ENCODE measurements at places on chromosomes 2 and 18. TPM values are rescaled to one million over a fixed set of nuclear protein-coding genes. Genes with fewer than 3 reads are reported as not detected.

DNA sequence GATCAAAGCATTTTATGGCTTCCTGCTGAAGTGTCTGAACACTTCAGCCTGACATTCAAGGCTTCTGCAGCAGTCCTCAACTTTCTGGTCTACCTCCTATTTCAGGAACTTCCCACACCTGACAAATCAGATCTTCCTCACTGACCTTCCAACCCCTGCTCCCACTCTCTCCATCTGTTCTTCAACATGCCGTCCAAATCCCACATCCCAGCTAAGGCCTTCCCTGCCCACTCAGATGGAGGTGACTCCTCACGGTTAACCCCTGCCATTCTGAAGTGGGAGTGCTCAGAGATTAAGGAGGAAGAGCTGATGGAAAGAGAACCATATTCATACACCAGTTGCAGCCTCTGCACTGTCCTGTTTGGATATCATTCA, 104.8 kb downstream of the POLR1A start:
- DNase-seq: no peak

GRCh38 chr18:80175451-80176204, 66.6 kb downstream of the ADNP2 start:
- no peak for DNase-seq

- no peak for DNase-seq
These were observed 64.1 kb upstream of the ACVR1C start for GRCh38 chr2:157692768-157693167.

DNA sequence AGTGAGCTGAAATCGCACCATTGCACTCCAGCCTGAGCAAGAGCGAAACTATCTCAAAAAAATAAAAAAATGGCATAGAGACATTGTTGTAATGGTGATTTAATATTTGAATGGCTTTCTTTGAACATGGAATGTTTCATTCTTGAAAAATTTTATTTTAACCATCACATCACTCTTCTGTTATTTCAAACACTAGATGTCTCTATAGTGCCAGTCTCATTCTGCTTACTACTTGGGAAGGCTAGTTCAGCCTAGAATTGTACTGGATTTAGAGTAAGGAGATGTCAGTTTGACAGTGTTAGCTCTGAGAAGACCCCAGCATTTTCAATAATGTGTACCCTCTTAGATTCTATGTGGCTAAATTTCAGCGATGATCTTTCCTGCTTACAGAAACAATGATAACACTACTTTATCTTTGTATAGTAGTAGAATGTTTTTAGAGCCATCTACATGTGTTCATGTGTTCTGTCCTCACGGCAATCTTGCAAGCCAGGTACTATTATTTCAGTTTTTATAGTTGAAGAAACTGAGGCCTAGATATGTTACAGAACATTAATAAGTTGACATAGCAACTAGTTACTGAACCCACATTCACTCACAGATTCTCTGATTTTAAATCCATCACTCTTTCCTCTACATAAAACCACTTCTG, 142.9 kb upstream of the ZSWIM2 start:
- no peak for DNase-seq

GRCh38 chr2:86476092-86476491, 34.9 kb downstream of the KDM3A start:
- no peak for DNase-seq

DNA sequence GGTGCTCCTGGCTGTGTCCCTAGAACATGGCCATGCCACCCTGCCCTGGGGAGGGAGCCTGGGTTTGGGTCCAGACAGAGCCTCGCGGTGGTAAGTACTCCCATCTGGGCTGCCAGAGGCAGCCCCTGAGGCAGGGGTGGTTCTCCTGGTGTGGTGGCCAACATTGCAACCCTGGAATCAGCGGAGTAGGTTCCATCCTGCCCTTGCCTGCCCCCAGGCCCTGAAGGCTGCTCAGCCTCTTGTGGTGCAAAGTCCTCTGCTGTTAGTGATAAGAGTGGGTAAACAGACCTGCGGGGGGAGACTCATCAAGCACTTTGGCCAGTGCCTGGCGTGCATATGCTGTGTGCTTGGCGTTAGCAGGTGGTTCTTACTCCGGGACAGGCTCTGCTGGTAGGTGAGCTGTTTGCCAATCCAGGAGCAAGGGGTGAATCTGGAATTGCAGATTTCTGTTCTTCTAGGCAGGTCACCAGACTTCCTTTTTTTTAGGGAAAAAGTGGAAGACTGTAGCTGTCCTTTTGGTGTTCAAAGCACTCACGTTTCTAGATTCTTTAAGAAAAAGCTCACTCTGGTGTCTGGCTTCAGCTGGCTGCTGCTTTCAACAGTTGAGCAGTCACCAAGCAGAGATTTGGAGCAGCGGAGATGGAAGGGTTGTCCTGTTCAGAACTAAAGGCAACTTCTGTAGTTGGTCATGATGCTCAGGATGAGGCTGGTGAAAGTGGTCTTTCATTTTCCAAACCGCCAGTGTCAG, 3.2 kb downstream of the CNNM3 start:
- DNase-seq: no peak

GRCh38 chr2:192390401-192390800, 195.7 kb upstream of the TMEFF2 start:
- no peak for DNase-seq

- DNase-seq: no peak
These were observed 17.2 kb upstream of the ASXL3 start for GRCh38 chr18:33560686-33561370.

DNA sequence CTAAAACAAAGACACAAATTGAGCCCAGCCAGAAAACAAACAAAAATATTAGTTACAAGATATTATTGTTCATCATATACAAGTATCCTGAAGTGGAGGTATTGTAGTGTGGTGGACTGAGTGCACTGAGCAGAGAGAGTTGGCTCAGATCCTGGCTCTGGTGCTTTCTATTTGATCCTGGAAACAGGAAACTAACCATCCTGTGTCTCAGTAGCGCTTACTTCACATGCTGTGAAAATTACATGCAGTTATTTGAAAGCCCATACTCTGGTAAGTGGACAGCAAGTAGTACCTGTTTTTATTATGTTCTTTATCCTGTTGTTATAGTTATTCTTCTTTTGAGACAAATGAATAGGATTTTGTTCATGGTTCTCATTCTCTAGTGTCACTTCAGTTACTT, 84.3 kb upstream of the CRIM1 start:
- no peak for DNase-seq

- no peak for DNase-seq
These were observed 78.4 kb downstream of the DTNB start for GRCh38 chr2:25594991-25595390.

- no peak for DNase-seq
These were observed 311.9 kb downstream of the MYCN start for GRCh38 chr2:16252251-16252650.

DNA sequence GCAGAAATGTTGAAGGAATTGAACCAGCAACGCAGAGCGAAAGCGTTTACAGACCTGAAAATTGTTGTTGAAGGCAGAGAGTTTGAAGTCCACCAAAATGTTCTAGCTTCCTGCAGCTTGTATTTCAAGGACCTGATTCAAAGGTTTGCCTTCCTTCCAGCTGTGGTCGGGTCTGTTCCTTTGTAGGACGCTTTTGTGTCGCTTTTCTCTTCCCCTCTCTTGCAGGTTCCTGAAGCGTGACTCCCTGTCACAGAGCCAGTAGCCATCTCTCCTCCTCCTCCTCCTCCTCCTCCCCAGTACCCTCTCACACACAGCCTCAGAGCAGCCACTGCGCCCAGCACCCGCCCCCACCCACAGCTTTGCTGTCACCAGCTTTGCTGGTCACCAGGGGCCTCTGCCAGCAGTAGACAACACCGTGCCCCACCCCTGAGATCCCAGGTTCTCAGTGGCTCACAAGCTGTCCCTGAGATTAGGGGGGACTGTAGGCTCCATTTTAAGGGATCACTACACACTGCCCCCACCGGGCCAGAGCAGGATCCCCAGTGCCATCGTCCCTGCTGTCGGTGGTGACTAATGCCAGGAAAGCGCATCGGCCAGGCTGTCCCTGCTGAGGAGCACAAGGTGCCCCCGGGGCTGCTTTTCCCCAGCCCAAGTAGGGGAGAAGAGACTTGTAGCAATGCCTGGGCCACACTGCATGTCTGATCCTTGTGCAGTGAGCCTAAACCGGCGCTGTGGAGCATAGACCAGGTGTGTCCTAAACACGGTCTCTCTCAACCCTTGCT, 242.3 kb downstream of the ATAD2B start:
- DNase-seq: no peak

GRCh38 chr2:209817844-209818271, 46.2 kb downstream of the UNC80 start:
- DNase-seq: no peak

GRCh38 chr2:121052023-121052422, 233.0 kb downstream of the TFCP2L1 start:
- no peak for DNase-seq

DNA sequence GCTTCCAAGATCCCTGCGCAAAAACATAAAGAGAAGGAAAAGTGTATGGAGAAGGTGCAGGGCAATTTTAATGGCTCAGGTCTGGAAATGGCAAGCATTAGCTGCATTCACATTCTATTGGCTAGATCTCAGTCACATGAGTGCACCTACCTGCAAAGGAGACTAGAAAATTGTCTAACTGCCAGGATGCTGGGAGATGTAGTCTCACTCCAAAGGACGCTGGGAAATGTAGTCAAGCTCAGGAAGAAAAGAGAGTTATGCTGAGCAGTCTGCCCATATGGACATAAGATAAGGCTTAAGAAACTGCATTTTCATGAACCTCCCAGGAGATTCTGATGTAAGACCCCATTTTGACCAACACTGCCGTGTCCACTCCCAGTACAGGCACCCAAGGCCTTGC, 9.5 kb upstream of the KLHL29 start:
- no peak for DNase-seq

DNA sequence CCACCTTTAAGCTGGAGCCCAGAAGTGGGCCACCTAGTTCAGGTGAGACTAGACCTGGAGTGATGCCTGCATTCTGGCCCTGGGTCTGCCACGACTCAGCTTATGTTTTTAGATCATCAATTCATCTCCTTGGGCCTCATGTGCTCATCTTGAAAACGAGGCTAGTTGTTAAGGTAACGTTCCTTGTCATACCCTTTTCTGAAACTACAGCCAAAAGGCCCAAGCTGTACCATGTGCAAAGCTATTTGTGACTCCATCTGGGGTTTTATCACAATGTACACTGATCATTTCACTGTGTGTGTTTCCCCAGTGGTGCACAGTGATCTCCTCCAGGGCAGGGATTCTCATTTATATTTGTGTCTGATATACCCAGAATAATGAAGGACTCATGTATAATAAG, 138.4 kb upstream of the COPS8 start:
- DNase-seq: no peak

FBXO41 gene
- total RNA-seq: 12.4 TPM

DSG1 gene
- 0.38 TPM for total RNA-seq

ALPP gene
- not detected for total RNA-seq

ANKRD29 gene
- 18.2 TPM for total RNA-seq

MOGAT1 gene
- not detected for total RNA-seq

MAP4K4 gene
- total RNA-seq: 31.5 TPM

ANKRD62 gene
- not detected for total RNA-seq

LIPG gene
- total RNA-seq: 45.4 TPM

ODC1 gene
- total RNA-seq: 65.3 TPM

DYSF gene
- total RNA-seq: 3.7 TPM

BIRC6 gene
- total RNA-seq: 133 TPM

All from Peyer's patch (tissue), 4 donors.